Left lung (tissue), 14 donors: ENCODE measurements at places on chromosomes 5 and 9.
A peak's percentile ranks its signal among the peaks of the same experiment; 100 is the strongest.

DNA sequence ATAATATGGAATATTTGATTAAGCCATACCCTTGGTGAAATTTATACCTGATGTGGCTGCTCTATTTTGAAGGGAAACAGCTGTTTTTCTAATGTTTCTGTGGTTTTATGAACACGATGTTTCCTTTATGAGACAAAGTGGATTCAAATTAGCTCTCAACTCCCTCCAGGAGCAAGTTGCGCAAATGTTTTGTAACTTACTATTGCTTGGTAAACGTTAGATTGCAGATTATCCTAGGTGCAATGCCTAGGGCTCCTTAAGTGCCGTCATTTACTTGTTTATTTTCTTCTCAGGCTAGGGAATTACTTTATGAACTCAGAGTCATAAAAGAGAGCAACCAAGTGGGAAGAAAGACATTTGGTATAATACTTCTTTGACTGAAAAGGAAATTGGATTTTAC lies 763.1 kb downstream of the TAF11L14 start:
- H3K36me3 ChIP-seq, result no peaks in the 10 kb centered on the region
- no peak overlapping the region for H3K4me3 ChIP-seq
- H3K4me1 ChIP-seq, result no peaks in the 10 kb centered on the region
- H3K27me3 ChIP-seq, result no peaks in the 10 kb centered on the region
- no peak overlapping the region for H3K27ac ChIP-seq

GRCh38 chr5:58761407-58761806 lies 178.5 kb downstream of the RAB3C start:
- DNase-seq, result no peak
- H3K4me1 ChIP-seq, result peaks cover 16% of the 10 kb centered on the region
- no peaks in the 10 kb centered on the region for H3K27me3 ChIP-seq
- H3K4me3 ChIP-seq, result no peak overlapping the region

DNA sequence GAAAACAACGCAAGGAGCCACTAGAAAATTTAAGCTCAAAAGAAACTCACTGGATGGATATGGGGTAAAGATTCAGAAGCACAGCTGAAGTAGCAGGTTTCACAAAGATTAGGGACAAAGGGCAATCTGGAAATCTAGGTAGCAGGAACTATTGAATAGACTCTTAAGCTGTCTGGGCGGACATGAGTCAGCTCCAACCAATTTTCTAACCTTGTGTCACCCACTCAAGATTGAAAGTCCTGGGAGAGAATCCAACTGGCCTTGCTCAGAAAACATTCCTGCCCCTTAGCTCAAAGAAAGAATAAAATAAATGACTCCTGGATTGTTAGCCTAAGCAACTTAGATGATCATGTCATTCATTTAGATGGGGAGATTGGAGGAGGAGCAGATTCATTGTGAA lies 69.2 kb downstream of the STK32A start:
- peaks cover 4% of the 10 kb centered on the region for H3K4me1 ChIP-seq
- no peak overlapping the region for H3K4me3 ChIP-seq
- no peaks in the 10 kb centered on the region for H3K27me3 ChIP-seq
- H3K36me3 ChIP-seq, result no peaks in the 10 kb centered on the region
- no peak for DNase-seq

GRCh38 chr9:109349421-109349846 lies 28.6 kb upstream of the EPB41L4B start:
- peaks cover 3% of the 10 kb centered on the region for H3K4me1 ChIP-seq
- no peak for DNase-seq
- no peaks in the 10 kb centered on the region for H3K27me3 ChIP-seq

DNA sequence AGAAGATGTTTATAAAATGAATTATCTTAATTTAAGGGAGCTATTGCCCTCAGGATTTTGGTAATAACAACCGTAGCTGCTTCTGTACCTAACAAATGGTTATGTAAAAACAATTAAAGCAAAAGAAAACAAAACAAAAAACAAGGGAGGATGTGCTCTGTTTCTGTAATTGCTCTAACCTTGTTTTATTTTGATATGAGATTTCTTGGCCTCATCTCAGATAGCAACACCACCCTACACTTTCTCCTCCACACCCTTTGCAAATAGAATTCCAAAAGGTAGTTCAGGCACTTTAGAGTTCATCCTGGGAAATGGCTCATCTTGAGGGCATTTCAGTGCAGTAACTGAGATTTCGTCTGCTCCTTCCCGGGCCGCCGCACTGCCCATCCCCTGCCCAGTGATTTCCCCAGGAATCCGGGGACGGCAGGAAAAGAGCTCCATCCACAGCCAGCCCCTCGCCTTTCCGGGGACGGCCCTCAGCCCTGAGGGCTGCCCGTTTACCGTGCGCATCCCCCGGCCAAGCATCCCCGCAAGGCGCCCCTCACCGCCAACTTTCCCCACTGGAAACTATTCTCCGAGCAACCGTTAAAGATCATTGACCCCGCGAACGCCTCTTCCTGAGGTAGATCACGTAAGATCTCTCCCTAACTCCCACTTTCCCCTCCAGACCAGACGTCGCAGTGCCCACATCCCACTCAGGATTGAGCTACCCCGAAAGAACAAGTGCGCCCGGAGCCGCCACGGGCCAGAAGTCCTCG lies 1.2 kb downstream of the FNBP1 start:
- H3K4me1 ChIP-seq, result peaks cover 6% of the 10 kb centered on the region
- no peaks in the 10 kb centered on the region for H3K27me3 ChIP-seq
- H3K4me3 ChIP-seq, result peak overlapping the region; percentile 67
- peak overlapping the region; percentile 94 for H3K27ac ChIP-seq
- H3K36me3 ChIP-seq, result no peaks in the 10 kb centered on the region
